ENCODE measurements at places on chromosomes 2 and 18.

- no peak for DNase-seq
Observed at GRCh38 chr2:127406454-127406853, 11.8 kb upstream of the PROC start.

DNA sequence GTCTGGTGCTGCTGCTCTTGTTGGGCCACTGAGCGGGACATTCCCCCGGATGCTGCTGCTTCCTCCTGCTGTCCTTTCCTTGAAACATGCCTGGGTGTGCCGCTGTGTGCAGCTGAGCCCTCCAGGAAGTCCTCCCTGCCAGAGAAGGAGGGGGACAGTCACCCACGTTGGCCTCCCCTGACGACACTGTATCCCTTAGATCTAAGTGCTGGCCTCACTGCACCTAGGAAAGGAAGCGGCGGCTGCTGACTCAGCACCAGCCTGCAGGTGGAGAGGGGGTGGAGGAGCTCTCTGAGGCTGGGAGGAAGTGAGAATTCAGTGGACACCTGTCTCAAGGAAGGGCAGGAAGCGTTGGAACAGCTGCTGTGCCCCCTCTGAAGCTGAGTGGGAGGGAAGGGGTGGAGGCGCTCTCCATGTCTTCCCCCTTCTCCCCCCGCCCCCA, 239.8 kb downstream of the HAUS1 start:
- DNase-seq: peak; percentile 52

DNA sequence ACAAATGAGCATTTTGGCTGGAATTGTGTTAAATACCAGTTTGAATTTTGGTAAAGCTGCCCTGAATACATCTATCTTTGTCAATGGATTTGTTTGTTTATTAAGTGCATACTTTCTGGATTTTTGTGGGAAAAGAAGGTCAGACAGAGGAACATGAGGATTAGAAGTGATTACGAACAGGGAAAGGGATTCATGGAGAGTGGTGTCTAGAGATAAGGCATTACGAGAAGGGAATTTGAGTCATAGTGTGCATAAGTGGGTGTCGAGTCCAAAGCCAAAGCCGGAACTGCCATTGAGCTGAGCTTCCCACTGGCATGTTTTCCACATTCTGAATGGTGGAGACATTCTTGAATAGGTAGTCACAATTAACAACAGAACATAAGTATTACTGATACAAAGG, 68.9 kb upstream of the EFEMP1 start:
- DNase-seq: no peak

- no peak for DNase-seq
Observed at GRCh38 chr2:109217362-109218086, 88.5 kb downstream of the SH3RF3 start.

GRCh38 chr2:205053827-205054410, 508.6 kb downstream of the PARD3B start:
- DNase-seq: no peak

DNA sequence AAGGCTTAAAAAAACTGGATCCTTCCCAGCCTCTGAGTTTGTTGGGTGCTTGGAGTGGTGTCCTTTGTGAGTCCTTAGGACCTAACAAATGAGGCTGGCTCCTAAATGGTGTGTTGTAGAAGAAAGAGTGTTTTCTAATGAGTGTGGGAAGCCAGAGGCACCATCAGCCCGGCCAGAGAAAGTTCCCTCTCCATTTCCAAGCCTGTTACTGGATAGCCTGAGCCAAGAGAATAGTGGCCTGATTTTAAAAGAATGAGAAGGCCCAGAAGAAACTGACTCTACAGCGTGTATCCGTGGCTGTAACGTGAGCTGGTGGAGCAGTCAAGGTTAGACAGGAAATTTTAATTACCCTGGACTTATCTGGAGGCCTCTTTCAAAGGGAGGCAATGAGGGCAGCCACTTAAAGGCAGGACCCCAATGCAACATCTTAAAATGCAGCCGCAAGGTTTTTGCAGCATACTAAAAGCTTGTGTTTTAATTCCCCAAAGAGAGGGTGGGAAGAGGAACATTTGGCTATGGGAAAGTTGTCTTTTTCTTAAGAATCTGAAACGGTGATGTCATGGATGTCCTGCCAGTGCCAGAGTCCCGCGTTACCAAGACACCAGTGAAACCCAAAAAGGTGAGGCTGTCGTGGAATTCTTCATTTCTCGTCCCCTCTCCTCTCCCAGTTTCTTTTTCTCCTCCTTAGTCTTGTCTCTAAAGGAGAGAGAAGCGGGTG, 4.6 kb downstream of the EFHD1 start:
- DNase-seq: no peak

DNA sequence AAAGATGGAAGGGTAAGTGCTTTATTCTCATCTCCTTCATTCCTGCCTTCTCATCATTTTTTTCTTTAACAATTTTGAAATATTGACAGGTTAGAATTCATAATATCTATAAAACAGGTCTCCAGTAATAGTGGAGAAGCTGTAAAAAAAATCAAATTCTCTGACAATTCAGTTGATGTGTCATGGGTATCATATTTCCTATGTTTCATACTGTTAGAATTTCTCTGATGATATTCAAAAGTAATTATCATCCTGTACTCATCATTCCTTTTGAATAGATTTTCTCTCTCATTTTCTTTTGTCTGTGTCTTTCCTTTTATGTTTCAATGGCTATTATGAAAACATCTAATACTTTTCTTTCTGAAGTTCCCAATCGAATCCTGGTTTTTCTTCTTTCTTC, 97.7 kb downstream of the CPS1 start:
- DNase-seq: no peak

GRCh38 chr2:63399156-63399555, 189.1 kb downstream of the WDPCP start:
- DNase-seq: no peak

DNA sequence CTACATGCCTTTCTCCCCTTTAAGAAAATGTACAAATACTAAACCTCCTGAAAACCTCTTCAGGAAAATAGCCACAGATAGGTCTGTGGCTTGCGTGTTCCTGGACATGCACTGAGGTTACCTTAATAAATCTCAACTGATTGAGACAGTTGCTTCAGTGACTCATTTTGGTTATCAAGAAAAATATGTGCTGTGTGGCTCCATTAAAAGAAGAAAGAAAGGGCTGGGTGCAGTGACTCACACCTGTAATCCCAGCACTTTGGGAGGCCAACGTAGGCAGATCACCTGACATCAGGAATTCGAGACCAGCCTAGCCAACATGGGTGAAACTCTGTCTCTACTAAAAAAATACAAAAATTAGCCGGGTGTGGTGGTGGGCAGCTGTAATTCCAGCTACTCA, 27.1 kb downstream of the CREG2 start:
- no peak for DNase-seq

DNA sequence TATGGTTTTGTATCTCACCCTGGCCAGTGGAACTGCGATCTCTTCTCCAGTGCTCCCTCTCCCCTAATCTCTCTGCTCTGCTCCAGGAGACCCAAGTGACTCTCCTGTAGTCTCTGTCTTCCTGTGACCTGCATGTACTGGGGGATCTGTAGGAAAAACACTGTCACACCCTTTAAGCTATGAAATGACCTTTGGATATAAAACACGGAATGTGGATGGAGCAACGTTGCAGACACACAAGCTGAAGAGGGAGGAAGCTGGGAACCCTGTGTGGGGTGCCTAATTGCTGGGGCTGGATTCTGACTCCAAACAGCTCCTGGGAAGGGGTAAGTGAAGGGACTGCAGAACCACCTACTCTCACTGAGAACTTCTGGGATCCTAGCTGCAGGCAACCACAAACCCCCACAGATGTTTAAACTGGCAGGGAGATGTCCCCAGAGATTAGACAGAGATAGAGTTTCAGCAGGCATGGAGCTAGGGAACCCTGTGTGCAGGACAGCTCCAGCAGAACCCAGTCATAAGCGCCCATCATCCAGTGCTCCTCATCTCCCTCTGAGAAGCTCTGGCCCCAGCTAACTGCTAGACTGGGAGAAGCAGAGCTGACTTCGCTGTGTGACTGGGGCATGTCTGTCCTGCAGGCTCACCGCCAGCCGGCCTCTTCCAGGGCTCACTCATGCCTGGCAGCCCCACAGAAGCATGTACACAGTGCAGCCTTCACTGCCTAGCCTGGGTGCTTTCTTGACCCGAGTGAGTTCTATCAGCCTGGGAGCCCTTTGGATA, 482.7 kb upstream of the SETBP1 start:
- no peak for DNase-seq

GRCh38 chr2:169493360-169493759, 14.1 kb downstream of the BBS5 start:
- DNase-seq: no peak

GRCh38 chr2:104858006-104858978, 4.4 kb downstream of the POU3F3 start:
- no peak for DNase-seq

DNA sequence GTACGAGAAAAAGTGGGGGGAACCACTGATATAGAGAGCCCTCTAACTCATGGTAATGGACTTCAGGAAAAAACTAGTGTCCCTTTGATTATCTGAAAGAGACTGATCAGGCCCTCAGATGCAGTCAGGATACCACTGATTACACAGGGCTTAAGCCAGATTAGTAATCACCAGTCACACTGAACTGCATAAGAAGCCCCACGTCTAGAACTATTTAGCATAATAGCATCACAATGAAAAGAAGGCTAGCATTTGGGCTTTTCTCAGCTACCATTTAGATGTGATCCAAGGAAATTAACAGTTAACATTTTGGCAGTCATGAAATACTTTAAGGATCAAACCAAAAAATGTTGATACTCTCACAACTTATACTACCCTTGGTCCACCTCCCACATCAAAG, 813.1 kb upstream of the POU3F3 start:
- no peak for DNase-seq

DNA sequence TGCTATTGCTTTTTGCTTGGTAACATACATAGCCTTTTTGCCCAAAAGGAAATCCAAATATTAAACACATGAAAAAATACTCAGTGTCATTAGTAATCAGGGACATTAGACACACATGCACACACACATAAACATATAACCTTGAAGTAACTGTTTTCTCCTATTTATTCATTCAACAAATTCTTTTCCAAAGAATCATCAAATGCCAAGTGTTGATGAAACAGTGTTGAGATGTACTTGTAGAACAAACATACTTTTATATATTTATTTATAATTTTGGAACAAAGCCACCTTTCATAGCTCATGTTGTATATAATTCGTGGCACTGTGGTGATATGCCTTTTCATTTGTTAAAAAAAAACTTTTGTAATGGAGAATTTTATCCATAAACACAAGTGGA, 81.0 kb downstream of the APLF start:
- no peak for DNase-seq

- DNase-seq: no peak
Observed at GRCh38 chr2:69196327-69197117, 183.5 kb downstream of the ANTXR1 start.

DNA sequence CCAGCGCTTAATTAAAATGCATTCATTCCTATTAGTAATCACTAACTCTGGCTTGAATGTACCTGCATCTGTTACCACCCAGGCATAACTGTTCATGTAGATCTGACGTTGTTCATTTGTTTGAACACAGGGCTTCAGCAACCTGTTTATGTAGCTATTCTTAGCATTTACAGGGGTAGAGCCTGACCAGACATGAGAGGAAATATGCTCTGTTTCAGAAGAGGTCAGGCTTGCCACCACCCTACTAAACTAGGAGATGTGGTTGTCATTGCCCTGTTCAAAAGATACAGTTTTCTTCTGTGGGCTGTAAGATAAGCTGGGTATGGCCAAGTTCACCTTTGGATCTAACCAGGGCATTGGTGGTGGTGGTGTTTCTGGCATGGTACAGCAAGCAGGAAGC, 8.8 kb downstream of the MGAT5 start:
- DNase-seq: no peak

- DNase-seq: no peak
Observed at GRCh38 chr2:3038636-3039035, 339.0 kb downstream of the EIPR1 start.

DNA sequence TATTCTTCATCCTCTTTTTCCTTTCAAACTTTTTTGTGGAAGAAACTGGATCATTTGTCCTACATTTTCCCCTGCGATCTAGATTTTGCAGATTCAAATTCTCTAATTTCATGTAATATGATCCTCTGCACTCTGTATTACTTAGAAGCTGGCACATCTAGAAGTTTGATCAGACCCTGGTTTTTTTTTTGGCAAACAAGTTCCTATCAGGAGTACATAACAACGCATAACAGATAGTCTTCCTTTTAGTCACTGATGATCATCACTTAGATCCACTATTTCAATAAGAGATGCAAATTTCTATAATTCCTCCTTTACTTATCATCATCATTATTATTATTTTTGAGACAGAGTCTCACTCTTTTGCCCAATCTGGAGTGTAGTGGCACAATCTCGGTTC, 117.1 kb downstream of the CDH2 start:
- DNase-seq: no peak

DNA sequence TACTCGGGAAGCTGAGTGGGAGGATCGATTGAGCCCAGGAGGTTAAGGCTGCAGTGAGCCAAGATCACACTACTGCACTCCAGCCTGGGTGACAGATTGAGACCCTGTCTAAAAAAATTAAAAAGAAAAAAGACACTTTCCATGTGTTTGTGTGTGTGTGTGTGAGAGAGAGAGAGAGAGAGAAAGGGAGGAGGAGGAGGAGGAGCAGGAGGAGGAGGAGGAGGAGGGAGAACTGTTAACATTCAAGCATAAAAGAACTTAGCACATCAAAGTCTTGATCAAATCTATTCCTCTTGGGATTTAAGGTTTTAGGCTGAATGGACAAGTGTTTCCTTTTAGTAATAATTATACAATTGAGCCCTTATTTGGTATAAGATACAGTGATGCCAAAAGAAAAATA, 75.5 kb downstream of the SPOPL start:
- no peak for DNase-seq

DNA sequence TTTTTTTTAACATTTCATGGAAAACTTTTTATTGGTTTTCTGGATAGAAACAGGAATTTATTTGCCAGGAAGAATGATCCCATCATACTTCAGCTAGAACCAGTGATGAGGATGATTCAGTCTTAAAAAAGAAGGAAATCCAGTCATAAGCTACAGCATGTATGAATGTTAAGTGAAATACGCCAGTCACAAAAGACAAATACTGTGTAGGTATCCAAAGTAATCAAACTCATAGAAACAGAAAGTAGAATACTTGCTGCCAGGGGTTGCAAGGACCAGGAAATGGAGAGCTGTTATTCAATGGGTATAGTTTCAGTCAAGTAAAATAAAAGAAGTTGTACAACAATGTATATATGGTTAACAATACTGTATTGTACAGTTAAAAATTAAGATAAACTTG, 21.3 kb downstream of the PSME4 start:
- DNase-seq: no peak

DNA sequence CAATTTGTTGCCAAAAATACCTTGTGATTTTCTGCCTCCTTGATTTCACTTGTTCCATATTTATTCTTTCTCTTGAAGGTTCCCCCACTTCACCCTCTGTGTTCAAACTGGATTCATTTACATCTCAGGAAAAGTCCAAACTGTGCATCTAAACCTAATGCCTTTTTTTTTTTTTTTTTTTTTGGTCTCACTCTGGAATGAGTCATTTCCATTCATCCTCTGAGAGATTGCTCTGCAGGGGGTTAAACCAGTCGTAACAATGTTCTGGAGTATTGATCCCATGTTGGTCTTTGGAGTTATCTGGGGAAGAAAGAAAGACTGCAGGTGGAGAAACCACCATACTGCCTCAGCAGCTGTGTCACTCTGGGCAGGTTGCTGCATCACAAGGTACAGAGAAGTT, 119.7 kb downstream of the TACR1 start:
- DNase-seq: no peak

Measured in CD4-positive, alpha-beta T cell treated with Interleukin-17A for 4 hours (primary cell).